PC-3 (cell line): ENCODE measurements at places on chromosomes 5 and 9. TPM values are rescaled to one million over a fixed set of nuclear protein-coding genes. Genes with fewer than 3 reads are reported as not detected.

The ADGRD2 gene
- not detected in 2 replicates for total RNA-seq

The DDX4 gene
- total RNA-seq = not detected in 2 replicates

The FAM221B gene
- 0.29 TPM in 1 of 2 replicates, not detected in the other for total RNA-seq

The SMARCA2 gene
- total RNA-seq = 27.9 and 36.4 TPM in 2 replicates

The F2RL1 gene
- 163 and 167 TPM in 2 replicates for total RNA-seq

The ANKRD34B gene
- not detected in 2 replicates for total RNA-seq

The SCGB3A2 gene
- 0.51 TPM in 1 of 2 replicates, not detected in the other for total RNA-seq

The CNTNAP3B gene
- 10.3 and 12.5 TPM in 2 replicates for total RNA-seq

The PCDH12 gene
- 0.15 TPM in 1 of 2 replicates, not detected in the other for total RNA-seq

DNA sequence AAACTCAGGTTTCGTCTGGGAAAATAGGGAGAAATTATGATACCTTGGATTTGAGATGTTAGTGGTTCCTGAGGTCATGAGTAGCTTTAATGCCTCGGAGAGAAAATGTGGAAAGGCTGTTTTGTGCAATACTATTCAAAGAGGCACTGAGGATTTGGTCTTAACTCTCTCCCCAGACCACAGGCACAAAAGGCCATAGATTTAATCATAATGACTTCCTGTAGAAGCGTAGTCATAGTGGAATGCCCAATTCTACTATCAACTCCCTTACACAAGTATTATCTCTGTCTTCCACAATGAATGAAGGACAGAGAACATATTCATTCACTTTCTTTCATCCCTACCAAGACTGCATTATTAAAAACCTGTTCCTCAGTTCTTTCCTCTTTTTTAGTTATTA is 153.0 kb upstream of the FTMT start:
- no peak overlapping the region for H3K27ac ChIP-seq
- H3K27me3 ChIP-seq = no peaks in the 10 kb centered on the region
- no peaks in the 10 kb centered on the region for H3K36me3 ChIP-seq
- H3K4me1 ChIP-seq = no peaks in the 10 kb centered on the region
- DNase-seq = no peak
- H3K4me3 ChIP-seq = no peak overlapping the region

GRCh38 chr5:61802456-61802855 is 470.4 kb downstream of the ZSWIM6 start:
- H3K4me1 ChIP-seq = peaks cover 12% of the 10 kb centered on the region
- DNase-seq = no peak
- H3K36me3 ChIP-seq = no peaks in the 10 kb centered on the region
- no peak overlapping the region for H3K27ac ChIP-seq
- no peak overlapping the region for H3K4me3 ChIP-seq
- H3K27me3 ChIP-seq = no peaks in the 10 kb centered on the region

DNA sequence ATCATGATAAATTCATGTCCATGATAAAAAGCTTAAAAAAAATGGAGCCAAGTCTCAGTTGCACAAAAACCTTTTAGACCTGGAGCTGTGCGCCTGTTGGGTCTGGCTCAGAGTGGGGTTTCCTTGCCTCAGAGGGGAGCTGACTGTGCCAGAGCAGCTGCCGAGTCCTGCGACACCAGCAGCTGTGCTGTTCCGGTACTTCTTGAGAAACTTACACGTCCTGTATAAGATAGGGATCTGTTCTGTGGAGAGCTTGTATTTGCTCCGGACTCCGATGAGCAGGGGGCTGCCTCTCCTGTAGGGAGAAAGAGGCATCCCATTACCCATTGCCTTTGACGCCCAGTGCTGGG is 28.6 kb downstream of the GFPT2 start:
- no peak overlapping the region for H3K27ac ChIP-seq
- H3K27me3 ChIP-seq = no peaks in the 10 kb centered on the region
- H3K4me3 ChIP-seq = no peak overlapping the region
- no peaks in the 10 kb centered on the region for H3K36me3 ChIP-seq

GRCh38 chr5:129173771-129174170 is 79.2 kb downstream of the ISOC1 start:
- H3K36me3 ChIP-seq = no peaks in the 10 kb centered on the region
- H3K4me1 ChIP-seq = no peaks in the 10 kb centered on the region
- H3K27ac ChIP-seq = no peak overlapping the region
- DNase-seq = no peak
- no peak overlapping the region for H3K4me3 ChIP-seq

GRCh38 chr5:159838551-159839222 is 77.6 kb upstream of the ADRA1B start:
- H3K4me1 ChIP-seq = no peaks in the 10 kb centered on the region
- no peaks in the 10 kb centered on the region for H3K27me3 ChIP-seq
- no peaks in the 10 kb centered on the region for H3K36me3 ChIP-seq
- H3K27ac ChIP-seq = no peak overlapping the region

DNA sequence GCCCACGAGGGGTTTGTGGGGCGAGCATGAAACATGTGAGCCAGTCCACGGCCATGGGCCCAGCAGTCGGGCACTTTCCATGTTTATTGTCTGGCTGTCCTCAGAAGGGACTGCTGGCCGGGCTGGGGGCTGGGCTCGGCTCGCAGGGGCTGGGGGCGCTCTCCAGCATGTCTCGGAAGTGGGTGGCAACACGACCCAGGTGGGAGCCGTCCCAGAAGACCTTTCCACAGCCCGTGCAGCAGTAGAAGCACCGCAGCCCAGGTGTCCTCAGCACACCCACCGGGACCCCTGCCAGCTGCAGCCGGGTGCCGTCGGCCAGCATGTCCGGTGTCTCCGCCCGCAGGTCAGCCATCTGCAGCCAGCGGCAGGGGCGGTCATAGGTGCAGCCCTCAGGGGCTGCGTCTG is 4.8 kb upstream of the NRARP start:
- H3K4me1 ChIP-seq = peaks cover 24% of the 10 kb centered on the region
- H3K4me3 ChIP-seq = no peak overlapping the region
- H3K27ac ChIP-seq = no peak overlapping the region
- no peak for DNase-seq
- no peaks in the 10 kb centered on the region for H3K36me3 ChIP-seq
- H3K27me3 ChIP-seq = no peaks in the 10 kb centered on the region

GRCh38 chr9:18971404-18971803 is 61.6 kb downstream of the SAXO1 start:
- no peaks in the 10 kb centered on the region for H3K36me3 ChIP-seq
- no peak overlapping the region for H3K27ac ChIP-seq
- H3K27me3 ChIP-seq = no peaks in the 10 kb centered on the region
- no peak for DNase-seq

DNA sequence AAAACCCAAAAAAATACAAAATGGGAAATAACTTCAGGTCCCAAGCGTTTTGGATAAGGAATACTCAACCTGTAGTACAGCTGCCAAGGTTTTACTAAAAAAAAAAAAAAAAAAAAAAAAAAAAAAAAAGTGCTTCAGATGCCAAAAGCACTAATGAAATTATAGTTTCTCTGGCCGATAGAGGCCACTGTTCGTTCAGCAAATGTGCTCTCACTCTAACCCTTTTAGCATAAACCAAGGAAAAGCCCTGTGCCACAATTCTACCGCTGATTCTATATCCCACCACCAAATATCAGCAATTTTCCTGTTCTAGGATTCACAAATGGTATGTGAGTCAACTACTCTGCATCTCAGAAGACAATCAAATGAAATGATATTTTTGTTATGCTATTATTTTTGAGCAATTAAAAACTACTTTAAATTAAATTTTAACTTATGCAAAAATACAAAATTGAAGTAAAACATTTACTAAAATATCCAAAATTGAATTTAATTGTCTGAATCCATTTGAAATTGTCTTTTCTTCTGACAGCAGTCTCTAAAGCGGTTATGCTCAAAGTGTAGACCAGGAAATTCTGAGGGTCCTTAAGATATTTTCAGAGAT is 79.8 kb downstream of the RICTOR start:
- DNase-seq = peak; percentile 89
- H3K4me3 ChIP-seq = no peak overlapping the region
- H3K27me3 ChIP-seq = no peaks in the 10 kb centered on the region

GRCh38 chr5:54520438-54520846 is 2.9 kb downstream of the SNX18 start:
- H3K27ac ChIP-seq = no peak overlapping the region
- peaks cover 36% of the 10 kb centered on the region for H3K4me1 ChIP-seq
- peak overlapping the region; percentile 67 for H3K4me3 ChIP-seq
- peak; percentile 20 for DNase-seq

DNA sequence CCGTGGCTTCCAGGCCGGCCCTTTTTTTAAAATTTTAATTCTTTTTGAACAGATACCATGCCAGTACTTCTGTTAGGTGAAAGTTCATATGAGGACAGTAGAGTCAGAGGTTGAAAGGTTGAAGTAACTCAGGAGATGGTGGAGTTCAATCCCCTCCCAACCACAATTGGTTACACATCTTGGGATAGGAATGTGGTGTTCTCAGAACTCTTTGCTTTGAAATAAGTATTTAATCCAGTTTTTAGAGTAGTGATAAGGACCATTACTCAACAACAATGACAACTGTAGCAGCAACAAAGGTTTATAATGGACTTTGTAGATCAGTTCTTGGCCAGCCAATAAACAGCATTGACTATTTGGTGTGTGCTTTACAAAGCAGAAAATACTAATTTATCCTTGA is 116.0 kb downstream of the ARHGAP26 start:
- H3K27me3 ChIP-seq = no peaks in the 10 kb centered on the region
- H3K4me1 ChIP-seq = peaks cover 11% of the 10 kb centered on the region; the same call in 1 of the 2 replicates
- no peak overlapping the region for H3K27ac ChIP-seq
- no peaks in the 10 kb centered on the region for H3K36me3 ChIP-seq
- no peak overlapping the region for H3K4me3 ChIP-seq

DNA sequence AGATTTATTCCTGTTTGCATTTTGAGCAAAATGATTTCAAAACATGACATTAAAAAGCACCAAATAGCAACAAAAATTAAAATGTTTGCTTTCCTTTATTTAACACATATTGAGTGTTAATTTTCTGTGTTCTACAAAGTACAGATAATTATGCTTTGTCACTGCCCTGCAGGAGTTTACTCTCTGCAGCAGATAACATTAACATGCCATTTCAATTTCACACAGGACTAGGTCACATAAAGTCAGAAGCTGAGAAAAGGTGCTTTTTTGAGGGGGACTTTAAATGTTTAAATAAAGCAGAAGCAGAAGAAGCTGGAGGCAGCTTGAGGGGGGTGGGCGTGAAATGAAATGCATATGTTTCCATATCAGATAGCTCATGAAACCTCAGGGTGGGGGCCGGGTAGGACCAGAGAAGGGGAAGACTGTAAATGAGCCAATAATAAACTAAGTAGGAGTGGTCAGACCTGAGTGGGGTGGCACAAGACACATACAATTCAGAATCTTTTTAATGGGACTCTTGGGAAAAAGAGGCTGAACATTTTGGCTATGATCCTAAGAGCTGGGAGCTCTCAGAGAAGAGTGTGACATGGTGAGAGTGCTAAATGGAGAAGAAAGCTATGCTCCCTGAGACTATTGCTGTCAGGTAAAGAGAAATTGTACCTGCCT is 387.5 kb downstream of the FAM170A start:
- H3K27ac ChIP-seq = no peak overlapping the region
- H3K4me3 ChIP-seq = no peak overlapping the region
- H3K4me1 ChIP-seq = no peaks in the 10 kb centered on the region
- H3K27me3 ChIP-seq = no peaks in the 10 kb centered on the region
- no peaks in the 10 kb centered on the region for H3K36me3 ChIP-seq
- DNase-seq = no peak

- H3K27ac ChIP-seq = no peak overlapping the region
- H3K27me3 ChIP-seq = no peaks in the 10 kb centered on the region
- DNase-seq = no peak
- H3K36me3 ChIP-seq = no peaks in the 10 kb centered on the region
- no peak overlapping the region for H3K4me3 ChIP-seq
Observed at GRCh38 chr9:113634596-113635515, 171.3 kb downstream of the RGS3 start.

- H3K4me1 ChIP-seq = peaks cover 15% of the 10 kb centered on the region
- peak; percentile 79 for DNase-seq
- H3K27me3 ChIP-seq = no peaks in the 10 kb centered on the region
Observed at GRCh38 chr9:3809724-3810123, 283.9 kb upstream of the RFX3 start.

GRCh38 chr9:129656795-129657390 is 8.6 kb upstream of the PRRX2 start:
- no peaks in the 10 kb centered on the region for H3K36me3 ChIP-seq
- H3K4me3 ChIP-seq = no peak overlapping the region
- DNase-seq = peak; percentile 87
- peaks cover 12% of the 10 kb centered on the region for H3K4me1 ChIP-seq
- no peaks in the 10 kb centered on the region for H3K27me3 ChIP-seq

GRCh38 chr9:90340421-90340820 is 302.2 kb downstream of the DIRAS2 start:
- DNase-seq = no peak
- no peak overlapping the region for H3K4me3 ChIP-seq
- no peaks in the 10 kb centered on the region for H3K27me3 ChIP-seq
- no peak overlapping the region for H3K27ac ChIP-seq
- no peaks in the 10 kb centered on the region for H3K4me1 ChIP-seq
- H3K36me3 ChIP-seq = no peaks in the 10 kb centered on the region

- H3K4me1 ChIP-seq = peaks cover 39% of the 10 kb centered on the region
- DNase-seq = no peak
- H3K27me3 ChIP-seq = no peaks in the 10 kb centered on the region
Observed at GRCh38 chr5:127962491-127962890, 121.1 kb upstream of the SLC12A2 start.

DNA sequence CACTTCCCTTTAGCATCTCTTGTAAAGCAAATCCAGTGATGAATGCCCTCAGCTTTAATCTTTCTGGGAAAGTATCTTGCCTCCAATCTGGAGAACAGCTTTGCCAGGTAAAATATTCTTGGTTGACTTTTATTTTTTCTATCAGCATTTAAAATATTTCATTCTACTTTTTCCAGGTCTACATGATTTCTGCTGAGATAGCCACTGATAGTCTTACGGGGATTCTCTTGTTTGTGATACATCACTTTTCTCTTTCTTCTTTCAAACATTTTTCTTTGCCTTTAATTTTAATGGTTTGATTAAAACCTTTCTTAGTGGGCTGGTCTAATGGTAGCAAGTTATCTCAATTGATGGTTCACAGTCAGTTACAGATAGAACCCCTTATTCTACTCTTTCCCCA is 33.9 kb upstream of the FAM120A start:
- no peaks in the 10 kb centered on the region for H3K27me3 ChIP-seq
- no peak for DNase-seq
- no peaks in the 10 kb centered on the region for H3K36me3 ChIP-seq

GRCh38 chr5:151151793-151152192 is 5.8 kb downstream of the ANXA6 start:
- no peak overlapping the region for H3K4me3 ChIP-seq
- DNase-seq = no peak
- H3K27me3 ChIP-seq = no peaks in the 10 kb centered on the region
- H3K27ac ChIP-seq = no peak overlapping the region
- no peaks in the 10 kb centered on the region for H3K36me3 ChIP-seq
